ACHN (cell line): ENCODE measurements at places on chromosomes 16 and 17.

- no peak for DNase-seq
Measured at GRCh38 chr17:61127960-61128359, 271.7 kb upstream of the TBX2 start.

GRCh38 chr17:48954300-48954755 lies 9.7 kb upstream of the SNF8 start:
- peak; percentile 34 for DNase-seq

DNA sequence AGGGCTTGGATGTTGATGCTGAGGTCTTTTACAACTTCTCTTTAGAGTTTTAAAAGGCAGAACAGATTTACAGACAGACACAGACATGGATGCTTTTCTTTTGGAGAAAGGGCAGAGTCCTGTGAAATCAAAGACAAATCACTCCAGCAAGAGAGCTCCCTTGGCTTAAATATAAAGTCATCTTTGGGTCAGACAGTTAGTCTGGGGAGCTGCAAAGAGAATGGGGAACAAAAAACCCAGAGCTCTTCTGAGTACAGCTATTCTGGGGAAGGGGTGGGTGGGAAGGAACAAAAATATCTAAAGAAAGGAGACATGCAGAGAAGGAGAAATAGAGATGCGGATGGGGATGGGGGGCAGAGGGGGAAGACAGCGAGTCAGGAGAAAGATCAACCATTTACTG lies 266.6 kb downstream of the XYLT1 start:
- no peak for DNase-seq

- DNase-seq, result no peak
Measured at GRCh38 chr16:57991551-57992059, 8.9 kb downstream of the ZNF319 start.

DNA sequence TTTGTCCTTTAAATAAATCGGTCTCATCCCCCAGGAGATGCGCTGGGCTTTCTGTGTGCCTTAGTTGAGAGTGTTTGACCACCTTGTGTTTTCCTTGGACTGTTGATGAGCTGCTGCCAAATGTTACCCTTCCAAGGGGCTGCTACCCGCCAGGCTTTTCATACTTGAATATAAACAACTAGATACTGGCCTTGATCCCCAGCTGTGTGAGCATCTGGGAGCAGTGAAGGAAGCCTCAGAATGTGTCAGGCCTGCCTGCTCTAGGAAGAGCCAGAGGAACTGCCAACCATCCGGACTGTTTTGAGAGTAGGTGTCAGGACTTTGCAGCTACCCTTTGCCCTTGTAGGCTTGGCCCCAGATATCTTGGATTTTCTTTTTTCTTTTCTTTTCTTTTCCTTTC lies 57.8 kb downstream of the LDHD start:
- DNase-seq, result no peak

DNA sequence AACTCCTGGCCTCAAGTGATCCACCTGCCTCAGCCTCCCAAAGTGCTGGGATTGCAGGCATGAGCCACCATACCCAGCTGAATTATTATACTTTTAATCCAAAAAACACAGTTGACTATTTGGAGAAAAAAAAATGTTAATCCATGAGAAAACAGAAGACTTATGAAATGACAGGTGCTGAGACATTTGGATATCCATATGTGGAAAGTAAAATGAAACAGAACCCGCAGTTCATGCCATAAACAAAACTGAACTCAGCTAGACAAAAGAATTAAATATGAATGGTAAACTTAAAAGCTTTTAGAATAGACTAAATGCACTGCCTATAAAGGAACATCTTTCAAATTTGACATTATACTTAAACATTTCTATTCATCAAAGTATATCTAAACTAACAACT lies 8.2 kb upstream of the RBBP6 start:
- DNase-seq, result no peak

- no peak for DNase-seq
Measured at GRCh38 chr17:61390479-61390791, 9.2 kb upstream of the TBX2 start.

- DNase-seq, result no peak
Measured at GRCh38 chr17:4176808-4177472, 33.9 kb downstream of the CYB5D2 start.

DNA sequence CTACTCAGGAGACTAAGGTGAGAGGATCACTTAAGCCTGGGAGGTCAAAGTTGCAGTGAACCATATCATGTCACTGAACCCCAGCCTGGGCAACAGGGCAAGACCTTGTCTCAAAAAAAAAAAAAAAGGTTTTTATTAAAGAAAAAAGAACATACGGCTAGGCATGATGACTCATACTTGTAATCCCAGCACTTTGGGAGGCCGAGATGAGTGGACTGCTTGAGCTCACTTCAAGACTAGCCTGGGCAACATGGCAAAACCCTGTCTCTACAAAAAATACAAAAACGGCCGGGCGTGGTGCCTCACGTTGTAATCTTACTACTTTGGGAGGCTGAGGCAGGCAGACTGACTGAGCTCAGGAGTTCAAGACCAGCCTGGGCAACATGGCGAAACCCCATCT lies 38.4 kb downstream of the RANBP10 start:
- peak; percentile 28 for DNase-seq

- DNase-seq, result no peak
Measured at GRCh38 chr16:17744921-17745572, 274.3 kb upstream of the XYLT1 start.

DNA sequence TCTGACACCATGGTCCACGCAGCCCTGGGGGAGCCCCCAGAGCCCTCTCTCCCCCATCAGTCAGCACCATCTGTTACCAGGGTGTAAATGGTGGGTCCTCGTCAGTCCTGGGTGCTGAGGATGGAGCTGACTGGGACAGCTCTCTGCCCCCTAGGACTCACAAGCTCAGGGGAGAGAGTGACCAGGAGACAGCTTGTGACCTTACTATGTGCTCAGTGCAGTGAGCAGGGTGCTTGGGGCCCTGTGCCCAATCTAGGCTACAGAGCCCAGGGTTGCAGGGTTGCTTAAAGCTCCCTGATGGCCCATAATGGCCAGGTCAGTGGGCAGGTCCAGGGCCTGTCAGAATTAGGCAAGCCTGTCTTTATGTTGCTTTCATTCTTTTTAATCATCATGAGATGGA lies 11.3 kb downstream of the MMP2 start:
- no peak for DNase-seq

DNA sequence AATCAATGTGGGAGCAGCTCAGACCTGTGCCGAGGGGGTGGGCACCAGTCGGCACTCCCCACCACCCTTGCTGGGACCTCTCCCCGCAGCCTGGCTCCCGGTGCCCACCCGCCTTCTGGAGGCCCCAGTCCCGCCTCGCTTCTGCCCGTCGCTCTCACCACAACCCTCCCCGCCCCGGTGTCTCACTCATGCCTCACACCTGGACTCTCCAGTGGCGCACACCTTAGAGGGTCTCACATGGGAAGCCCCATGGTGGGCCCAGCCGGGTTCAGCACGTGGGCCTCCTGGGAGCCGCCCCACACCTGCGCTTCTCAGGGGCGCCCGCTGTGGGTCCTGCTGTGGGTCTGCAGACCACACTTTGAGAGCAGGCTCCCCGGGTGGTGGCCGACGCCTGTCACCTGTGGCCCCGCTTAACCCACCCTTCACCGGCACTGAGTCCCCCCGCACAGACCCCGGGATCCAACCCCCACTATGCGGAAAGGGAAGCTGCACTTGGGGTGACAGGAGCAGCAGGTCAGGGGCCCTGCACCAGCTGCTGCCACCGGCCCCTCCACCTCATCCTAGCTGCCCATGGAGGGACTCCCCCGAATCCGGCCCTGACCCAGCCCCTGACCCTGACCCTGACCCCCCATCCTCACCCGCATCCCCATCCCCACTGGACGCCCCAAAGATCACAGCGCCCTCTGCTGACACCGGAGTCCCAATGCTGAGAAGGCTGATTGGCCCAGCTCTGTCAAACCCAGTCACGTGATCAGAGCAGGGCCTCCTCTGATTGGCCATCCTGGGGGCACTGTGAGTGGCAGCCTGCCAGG lies 27.4 kb upstream of the SLC38A10 start:
- peak; percentile 51 for DNase-seq

GRCh38 chr17:6510321-6510977 lies 45.9 kb downstream of the PITPNM3 start:
- DNase-seq, result no peak

DNA sequence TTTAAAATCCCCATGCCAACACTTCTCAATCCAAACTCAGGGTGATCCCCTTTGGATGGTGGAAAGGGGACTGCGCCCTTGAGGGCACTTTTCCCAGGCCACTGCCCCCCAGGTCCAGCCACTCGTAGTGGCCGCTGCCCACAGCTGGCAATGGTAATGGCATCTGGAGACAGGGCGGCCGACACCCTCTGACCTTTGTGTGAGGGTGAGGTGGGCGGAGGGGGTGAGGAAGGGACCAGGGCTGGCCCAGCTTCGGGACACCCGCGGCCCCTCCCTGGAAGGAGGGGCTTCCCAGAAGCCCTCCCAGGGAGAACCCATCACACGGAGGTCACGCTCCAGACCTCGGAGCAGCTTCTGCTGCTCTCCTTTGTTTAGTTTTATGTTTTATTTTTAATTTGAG lies 289.7 kb downstream of the FOXL1 start:
- DNase-seq, result no peak

DNA sequence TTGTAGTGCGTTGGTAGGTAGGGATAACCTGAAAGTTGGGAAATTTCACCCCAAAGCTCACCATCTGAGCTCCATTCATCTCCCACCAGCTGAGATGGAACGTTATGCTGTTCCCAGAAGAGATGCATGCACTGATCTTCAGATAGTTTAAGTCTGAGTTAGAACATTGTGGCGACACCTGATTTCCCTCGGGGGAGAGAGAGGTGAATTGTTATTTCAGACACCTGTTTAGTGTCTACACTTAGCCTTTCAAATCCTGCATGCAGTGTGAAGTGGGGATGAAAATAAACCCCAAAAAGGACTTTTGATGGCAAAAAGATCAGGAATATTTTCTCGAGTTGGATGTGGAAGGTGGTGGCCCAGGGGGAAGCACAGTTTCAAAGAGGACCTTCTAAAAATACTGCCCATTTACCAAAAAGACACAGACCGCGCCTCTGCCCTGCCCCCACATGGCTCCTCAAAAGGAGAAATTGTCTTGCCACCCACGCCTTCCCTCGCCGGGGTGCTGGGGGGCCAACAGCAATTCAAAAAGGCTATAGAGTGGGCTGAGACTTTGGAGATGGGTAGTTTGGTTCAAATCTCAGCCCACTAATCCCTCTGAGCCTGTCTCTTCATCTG lies 11.4 kb downstream of the CIITA start:
- DNase-seq, result no peak

DNA sequence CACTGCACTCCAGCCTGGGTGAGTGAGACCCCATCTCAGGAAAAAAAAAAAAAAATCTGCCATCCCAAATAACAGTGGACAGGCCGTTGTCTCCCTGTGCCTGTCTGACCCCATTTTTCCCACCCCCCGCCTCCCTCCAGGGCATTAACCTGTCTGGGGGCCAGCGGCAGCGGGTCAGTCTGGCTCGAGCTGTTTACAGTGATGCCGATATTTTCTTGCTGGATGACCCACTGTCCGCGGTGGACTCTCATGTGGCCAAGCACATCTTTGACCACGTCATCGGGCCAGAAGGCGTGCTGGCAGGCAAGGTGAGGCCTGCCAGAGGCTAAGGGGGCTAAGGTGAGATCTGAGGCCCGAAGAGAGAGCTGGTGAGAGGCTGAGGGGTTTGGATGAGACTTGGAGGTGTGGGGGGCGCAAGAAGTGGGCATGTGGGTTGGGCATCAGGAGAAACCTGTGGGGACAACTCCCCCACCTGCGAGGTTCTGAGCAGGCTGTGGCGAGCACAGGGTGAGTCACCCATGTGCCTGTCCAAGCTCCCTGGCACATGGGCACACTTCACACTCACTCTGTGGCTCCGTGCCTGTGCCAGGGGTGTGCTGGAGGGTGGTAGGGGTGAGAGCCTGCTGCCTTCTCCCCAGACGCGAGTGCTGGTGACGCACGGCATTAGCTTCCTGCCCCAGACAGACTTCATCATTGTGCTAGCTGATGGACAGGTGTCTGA lies 34.7 kb downstream of the ANKRD40 start:
- peak; percentile 73 for DNase-seq

GRCh38 chr16:69831212-69832123 lies 69.3 kb downstream of the WWP2 start:
- peak; percentile 86 for DNase-seq

DNA sequence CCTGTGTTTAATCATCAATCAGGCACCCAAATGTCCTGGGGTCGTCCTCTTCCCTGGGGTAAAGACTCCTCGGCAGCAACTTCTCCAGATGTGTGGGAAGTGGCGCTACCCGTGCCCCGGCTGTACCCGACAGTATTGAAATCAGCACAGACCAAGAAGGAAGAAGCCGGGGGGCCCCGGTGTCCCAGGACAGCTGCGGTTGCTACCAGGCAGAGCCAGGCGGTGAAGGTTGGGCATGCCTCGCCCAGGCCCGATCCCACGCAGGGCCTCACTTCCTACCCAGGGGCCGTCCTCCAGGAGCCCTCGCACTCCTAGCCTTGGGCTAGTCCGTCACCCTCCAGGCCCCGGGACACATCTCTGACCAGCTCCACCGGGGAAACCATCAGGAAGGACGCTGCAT lies 9.0 kb upstream of the CCDC154 start:
- DNase-seq, result no peak

GRCh38 chr16:50153596-50154419 lies 702 bp downstream of the TENT4B start:
- DNase-seq, result peak; percentile 38

DNA sequence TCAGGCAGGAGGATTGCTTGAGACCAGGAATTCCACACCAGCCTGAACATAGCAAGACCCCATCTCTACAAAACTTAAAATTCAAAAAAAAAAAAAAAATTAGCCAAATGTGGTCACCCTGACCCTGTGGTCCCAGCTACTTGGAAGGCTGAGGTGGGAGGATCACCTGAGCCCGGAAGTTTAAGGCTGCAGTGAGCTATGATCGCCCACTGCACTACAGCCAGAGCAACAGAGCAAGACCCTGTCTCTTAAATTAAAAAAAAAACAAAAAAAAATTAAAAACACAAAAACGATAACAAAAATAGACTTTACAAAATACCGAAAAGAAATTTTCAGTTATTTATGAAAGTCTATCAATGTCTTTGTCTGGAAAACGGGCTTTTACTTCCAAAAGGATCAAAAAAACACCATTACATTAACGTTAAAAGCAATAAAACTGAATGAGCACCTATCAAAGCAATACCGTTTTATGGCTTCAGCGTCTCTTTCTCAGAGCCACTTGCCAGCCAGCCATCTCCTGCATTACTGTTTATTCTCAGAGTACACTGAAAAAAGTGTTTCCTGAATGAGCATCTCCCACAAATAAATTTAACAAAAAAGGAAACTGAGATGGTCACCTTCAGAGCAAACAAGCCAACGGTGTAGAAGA lies 6.1 kb downstream of the USP7 start:
- no peak for DNase-seq
